Renal cortical epithelial cell (primary cell): ENCODE measurements at places on chromosomes 16 and 17. TPM values are rescaled to one million over a fixed set of nuclear protein-coding genes. Genes with fewer than 3 reads are reported as not detected.
A peak's percentile ranks its signal among the peaks of the same experiment; 100 is the strongest.

The MILR1 gene
- total RNA-seq: 0.20 TPM in 1 of 2 replicates, not detected in the other

DNA sequence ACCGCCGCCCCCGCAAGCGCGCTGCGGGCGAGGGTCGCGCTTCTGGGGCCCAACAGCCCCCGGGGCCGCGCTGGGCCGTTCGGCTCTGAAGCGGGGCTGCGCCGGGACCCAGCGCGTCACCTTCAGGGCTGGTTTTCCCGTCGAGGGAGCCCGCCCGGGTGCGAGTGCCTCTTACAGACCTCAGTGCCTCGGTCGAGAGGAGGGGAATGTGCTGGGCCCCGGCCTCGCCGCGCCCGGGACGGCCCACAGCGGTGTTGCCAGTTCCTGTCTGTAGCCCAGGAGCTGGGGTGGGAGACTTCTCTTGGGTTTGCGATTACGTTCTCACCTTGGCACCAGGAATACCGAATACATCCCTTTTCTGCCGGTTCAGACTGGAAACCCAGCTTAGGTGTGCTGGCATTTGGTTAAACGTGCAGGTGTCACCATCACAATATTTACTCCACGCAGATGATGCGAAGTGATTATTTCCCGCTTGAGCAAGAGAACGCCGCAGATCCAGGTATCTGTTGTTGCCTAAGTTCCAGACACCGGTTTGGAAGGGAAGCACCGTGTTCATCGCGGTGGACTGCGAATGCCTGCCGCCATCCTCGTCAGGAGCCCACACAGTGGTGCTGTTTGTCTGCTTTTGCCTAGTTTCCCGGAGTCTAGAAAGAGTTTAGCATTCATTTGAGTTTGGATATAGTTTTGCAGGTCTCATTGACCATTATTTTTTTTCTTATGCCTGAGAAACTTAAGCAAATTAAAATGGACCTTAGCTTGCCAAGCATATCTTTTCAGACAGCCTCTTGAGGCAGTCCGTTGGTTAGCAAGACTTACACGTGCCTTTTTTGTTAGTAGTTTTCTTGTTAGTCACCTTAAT is 914 bp downstream of the MAP1LC3B start:
- peak; percentile 54 for DNase-seq

- DNase-seq: peak; percentile 40
Measured at GRCh38 chr16:8530752-8531384, 59.4 kb downstream of the TMEM114 start.

- no peak for DNase-seq
Measured at GRCh38 chr17:6496116-6496481, 51.8 kb downstream of the PIMREG start.

- no peak for DNase-seq
Measured at GRCh38 chr17:65704731-65705130, 143.3 kb upstream of the AXIN2 start.

DNA sequence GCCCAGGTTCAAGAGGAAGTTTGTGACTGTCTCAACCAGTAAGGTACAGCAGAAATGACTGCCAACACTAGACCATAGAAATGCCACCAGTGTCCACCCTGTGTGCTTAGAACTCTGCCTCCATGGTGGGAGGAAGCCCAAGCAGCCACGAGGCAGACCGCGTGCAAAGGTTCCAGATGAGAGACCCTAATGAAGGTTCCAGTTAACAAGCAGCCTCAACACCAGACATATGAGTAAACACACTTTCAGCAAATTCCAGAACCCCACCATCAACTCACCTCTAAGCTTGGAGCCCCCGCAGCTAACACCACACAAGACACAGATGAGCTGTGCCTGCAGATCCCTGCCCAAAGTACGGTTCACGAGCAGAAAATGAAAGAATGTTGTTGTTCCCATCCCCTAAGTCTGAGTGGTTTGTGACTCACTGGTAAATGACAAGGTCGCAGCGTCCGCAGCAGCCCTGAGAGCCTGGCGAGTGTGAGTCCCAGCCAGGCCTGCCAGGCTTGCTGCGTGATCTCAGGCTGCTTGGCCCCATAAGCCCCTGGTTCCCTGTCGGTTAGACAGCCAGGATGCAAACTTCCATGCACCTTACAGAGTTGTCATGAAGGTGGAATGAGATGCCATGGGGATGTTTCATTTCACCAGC is 193.7 kb downstream of the C16orf95 start:
- DNase-seq: no peak

The CDRT15 gene
- not detected in 2 replicates for total RNA-seq

The G6PC1 gene
- total RNA-seq: not detected in 2 replicates

The PGS1 gene
- 29.0 and 52.9 TPM in 2 replicates for total RNA-seq

GRCh38 chr17:41837761-41838538 is at the start of gene KLHL10:
Gene KLHL10, plus strand, starts transcription at chr17:41837825. Its CDS starts 108 bp downstream, at chr17:41837933.
- no peak for DNase-seq

- peak; percentile 30 for DNase-seq
Measured at GRCh38 chr17:3012926-3013581, 50.4 kb downstream of the OR1D5 start.
